HuH-7 (cell line): ENCODE measurements at places on chromosomes 3 and 15.
A peak's percentile ranks its signal among the peaks of the same experiment; 100 is the strongest.

GRCh38 chr3:188198760-188199327 lies 44.9 kb downstream of the LPP start:
- no peak for DNase-seq

DNA sequence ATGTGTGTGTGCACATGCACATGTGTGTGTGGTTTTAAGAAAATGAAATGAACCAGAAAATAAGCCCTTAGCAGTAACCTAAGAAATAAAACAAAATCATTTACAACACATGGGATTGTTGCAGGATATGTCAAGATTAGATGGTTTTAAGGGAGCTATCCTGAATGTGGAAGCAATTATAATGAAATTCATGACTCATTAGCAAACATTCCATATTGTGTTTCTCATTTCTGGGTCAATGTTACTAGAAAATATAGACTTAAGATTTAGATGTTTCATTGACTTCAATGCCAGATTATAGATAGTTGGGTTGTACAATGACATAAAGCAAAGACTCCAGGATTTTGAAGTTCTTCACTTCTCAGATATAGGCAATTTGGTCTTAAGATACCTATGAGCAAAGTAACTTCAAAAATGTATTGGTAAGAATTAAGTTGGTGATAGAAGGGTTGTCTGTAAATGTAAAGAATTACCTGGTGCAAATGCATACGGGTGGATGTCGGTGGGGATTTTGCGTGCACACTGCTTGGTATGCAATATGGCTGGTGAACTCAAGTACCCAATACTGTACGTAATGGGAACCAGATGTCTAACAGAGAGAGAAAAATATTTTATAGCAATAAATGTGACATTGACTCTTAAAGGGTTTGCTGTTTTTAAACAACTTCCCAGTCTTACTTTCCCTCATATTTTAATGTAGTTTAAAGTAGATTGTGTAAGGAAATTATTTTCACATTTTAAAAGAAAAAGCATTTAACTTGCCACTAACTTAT lies 53.9 kb upstream of the NR2F2 start:
- no peak for DNase-seq

- no peak for DNase-seq
Measured at GRCh38 chr3:159528251-159528895, 460.3 kb upstream of the IL12A start.

GRCh38 chr3:71684046-71684756 lies 41.0 kb downstream of the EIF4E3 start:
- no peak for DNase-seq

GRCh38 chr3:112931736-112932521 lies 43.0 kb downstream of the CD200R1 start:
- DNase-seq: no peak

DNA sequence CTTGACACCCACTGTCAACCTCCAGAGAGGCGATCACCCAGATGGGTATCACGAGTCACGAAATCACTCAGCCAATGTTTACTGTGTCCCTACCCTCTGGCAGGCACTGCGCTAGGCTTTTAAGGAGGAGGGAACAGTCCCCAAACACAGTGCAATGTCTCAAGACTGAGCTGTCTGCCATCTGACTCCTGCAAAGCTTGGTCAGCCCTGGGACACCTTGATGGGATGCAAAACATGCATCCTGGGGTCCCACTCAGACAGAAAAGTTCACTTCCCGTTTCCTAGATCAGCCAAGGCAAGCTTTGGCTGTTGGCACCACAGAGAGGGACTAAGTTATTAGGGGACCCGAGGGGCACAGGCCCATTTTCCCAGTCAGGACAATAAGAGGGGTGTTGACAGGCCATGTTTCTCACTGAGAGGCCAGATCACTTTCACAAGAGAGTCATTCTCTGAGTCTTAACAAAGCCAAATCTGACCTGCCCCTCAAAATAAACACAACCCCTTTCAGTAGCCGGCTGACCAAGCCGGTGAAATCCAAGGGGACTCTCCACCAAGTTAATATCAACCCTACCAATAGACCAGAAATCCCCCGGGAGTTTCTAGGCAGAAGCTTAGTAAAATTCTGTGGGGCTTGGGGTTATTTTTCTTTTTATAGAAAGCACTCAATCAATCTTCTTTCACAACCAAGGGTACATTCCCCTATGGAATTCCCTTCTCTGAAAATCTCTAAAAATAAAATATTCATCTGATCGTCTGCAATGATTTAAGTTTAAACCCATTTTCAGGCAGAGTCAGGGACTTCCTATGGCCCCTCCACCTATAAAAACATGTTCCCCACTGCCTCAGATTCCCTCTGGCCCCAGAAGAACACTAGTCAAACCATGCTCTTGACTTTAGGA lies 3.5 kb downstream of the RFTN1 start:
- no peak for DNase-seq

- peak; percentile 5 for DNase-seq
Measured at GRCh38 chr15:50315814-50316630, 39.0 kb downstream of the GABPB1 start.

- no peak for DNase-seq
Measured at GRCh38 chr3:64266065-64266931, 41.0 kb upstream of the PRICKLE2 start.

DNA sequence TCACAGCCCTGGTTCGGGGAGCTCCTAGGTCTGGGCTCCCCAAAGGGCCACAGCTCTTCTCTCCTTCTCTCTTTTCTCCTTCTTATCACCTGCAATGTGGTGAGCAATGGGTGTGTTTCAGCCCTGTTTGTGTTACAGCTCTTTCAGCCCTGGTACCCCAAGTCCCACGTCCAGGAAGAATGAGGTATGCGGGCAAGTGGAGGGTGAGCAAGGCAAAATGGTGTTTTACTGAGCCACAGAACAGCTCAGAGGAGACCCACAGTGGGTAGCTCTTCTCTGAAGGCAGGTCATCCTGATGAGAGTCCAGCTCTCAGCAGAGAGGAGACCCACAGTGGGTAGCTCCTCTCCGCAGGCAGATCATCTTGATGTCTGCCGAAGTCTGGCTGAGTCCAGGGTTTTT lies 86.8 kb downstream of the BFSP2 start:
- DNase-seq: no peak

DNA sequence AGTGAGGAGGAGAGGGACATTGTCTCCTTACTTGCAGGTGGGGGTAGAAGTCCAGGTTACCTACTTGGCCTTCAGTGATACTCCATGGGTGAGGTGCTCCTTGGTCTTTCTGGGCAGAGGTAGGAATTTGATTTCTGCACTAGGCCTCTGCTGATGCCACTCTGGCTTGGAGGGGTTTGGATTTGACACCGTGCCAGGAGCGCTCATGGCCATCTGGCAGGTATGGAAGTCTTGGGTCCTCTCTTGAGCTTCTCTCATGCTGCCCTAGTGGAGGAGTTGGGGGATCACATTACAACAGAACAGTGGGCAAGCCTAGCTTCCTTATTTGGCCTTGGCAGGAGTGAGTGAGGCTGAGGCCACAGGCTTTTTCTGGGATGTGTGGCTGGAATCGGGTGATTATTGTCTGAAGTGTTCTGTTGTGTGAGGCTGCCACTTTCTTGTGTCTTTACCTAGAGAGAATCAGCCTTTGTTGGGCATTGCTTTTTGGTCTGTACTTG lies 525.0 kb downstream of the GABRG3 start:
- DNase-seq: no peak

DNA sequence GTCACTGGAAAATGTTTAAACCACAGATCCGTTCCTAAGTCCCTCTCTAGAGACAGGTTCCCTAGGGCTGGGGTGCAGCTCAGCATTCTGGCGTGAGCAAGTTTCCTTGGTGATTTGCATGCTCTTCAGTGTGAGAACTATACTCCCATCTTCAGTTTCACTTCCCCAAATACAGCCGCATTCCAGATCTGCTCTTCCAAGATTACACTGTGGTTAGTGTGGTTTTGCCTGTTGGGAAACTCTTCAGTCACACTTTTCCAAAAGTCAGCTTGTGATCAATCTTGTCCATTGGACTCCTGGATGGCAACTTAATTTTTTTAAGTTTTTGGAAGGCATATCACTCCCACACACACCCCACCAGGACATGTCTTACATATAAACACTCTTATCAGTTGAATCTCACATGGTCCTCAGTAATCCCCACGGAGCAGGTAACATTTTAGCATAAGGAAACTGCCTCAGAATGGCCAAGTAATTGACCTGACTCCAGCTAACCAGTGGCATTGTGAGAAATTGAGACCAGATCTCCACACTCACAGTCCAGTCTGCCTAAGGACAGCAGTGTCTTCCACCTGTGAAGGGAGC lies 33.5 kb upstream of the PTPN23 start:
- DNase-seq: no peak

DNA sequence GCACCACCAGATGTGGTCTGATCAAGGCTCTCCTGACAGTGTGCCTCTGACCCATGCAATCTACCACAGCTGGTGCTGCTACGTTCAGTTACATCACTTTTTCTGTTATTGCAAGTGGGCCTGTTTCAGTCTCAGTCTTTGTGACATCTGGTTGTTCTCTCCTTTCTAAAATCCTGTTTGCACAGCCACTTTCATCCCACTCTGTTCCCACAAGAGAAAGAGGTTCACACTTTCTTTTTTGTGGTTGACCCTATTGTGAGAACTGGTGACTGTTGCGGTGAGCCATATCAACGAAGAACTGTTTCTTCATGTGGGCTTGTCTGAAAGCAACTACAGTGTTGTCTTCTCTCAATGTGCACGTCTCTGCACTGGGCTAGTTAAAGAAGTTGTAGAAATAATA lies 342.8 kb upstream of the ARPP21 start:
- no peak for DNase-seq

GRCh38 chr3:69941439-69942176 lies 57.9 kb upstream of the SAMMSON start:
- DNase-seq: no peak

- no peak for DNase-seq
Measured at GRCh38 chr3:158961471-158961870, 159.6 kb downstream of the MFSD1 start.

GRCh38 chr3:46460051-46460450 lies 4.7 kb downstream of the LTF start:
- DNase-seq: no peak

DNA sequence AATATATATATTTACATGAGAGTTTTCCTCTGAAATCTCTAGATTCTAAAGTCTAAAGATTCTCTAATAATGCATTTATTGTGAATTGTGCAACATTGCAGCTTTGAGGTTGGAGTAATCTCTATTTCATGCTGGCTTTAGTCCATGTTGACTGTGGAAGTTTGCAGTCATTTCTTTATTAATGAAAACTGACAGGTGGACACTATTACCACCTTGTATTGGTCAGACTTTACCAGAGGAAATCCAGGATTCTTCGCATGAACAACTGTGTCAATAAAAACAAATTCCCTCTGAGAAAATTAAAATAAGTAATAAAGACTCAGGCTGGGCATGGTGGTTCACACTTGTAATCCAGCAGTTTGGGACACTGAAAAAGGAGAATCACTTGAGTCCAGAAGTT lies 274.1 kb downstream of the SHQ1 start:
- no peak for DNase-seq
